ENCODE measurements at places on chromosomes 12 and 14. TPM values are rescaled to one million over a fixed set of nuclear protein-coding genes. Genes with fewer than 3 reads are reported as not detected.

KCNC2 gene
- total RNA-seq: 0.43 TPM

PDZRN4 gene
- total RNA-seq: not detected

- no peak for DNase-seq
These were observed 7.9 kb upstream of the CEP170B start for GRCh38 chr14:104856869-104857860.

DNA sequence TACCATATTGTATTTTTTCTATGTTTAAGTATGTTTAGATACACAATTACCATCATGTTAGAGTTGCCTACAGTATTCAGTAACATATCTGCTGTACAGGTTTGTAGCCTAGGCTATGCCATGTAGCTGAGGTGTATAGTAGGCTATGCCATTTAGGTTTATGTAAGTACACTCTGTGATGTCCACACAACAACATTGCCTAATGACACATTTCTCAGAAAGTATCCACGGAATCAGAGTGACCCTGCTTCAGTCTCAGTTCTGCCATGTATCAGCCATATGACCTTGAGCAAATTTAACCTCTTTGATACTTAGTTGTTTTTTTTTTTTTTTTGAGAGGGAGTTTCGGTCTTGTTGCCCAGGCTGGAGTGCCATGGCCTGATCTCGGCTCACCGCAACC, 12.7 kb downstream of the SUSD6 start:
- DNase-seq: no peak

- no peak for DNase-seq
These were observed 16.5 kb downstream of the KRT85 start for GRCh38 chr12:52350786-52351185.

- no peak for DNase-seq
These were observed 83.6 kb downstream of the ALX1 start for GRCh38 chr12:85363382-85364190.

- DNase-seq: no peak
These were observed 25.3 kb downstream of the GRIN2B start for GRCh38 chr12:13956060-13956590.

All from fibroblast of villous mesenchyme (primary cell).